Vagina (tissue), 2 donors: ENCODE measurements at places on chromosomes 4 and X.

DNA sequence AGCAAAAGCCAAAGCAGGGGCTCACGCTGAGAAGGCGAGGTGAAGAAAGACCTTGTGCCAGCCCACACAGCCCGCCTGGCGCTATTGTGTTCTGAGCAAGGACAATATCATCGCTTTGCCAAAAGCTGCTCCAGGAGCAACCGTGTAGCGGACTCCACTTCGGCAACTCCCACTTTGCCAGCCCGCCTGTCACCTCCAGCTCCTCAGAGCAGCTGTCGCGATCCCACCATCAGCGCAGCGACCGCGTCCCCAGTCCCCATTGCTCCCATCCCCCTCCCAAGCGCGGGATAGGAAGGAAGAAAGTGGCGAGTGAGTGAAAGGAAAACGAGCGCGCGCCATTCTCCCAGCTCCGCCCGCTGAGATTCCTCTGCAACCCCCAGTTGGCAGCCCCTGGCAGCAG, 759 bp downstream of the ZC4H2 start:
- DNase-seq, result no peak

GRCh38 chr4:186932196-186932595, 208.5 kb upstream of the FAT1 start:
- no peak for DNase-seq

DNA sequence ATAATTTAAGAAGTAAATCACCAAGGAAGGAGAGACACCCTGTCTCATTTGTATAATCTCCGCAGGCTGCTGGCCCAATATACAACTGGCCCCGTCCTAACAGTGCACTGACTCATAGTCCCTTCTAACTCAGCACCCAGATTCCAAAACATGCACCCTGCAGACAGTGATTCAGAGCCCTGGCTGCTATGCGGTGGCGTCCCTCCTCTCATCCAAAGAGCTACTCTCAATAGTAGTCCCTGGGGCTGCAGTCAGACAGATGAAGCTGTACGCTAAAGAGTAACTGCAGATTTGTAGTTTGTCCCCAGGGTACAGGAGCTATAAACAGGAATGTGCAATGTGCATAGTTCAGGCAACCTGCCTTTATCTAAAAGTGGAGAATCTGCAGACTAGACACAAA, 23.0 kb downstream of the GABRA3 start:
- DNase-seq, result no peak

DNA sequence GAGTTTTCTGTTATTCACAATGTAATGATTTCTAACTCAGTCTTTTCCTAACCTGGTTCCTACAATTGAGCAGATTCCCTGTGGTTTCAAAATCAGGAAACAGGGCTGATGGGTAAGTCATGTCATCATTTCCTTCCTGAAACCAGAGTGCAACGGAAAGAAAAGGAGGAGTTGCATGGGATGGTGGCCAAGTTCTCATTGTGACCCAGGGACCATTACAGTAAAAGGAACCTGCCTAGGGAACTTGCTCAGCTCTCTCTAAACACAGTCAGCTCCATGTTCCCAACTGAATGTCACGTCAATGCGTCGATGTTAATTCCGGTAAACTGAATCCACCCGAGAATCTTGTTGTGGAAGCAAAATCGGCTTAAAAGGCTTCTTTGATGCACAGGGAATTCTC, 51.2 kb downstream of the LGI2 start:
- DNase-seq, result peak; percentile 83

DNA sequence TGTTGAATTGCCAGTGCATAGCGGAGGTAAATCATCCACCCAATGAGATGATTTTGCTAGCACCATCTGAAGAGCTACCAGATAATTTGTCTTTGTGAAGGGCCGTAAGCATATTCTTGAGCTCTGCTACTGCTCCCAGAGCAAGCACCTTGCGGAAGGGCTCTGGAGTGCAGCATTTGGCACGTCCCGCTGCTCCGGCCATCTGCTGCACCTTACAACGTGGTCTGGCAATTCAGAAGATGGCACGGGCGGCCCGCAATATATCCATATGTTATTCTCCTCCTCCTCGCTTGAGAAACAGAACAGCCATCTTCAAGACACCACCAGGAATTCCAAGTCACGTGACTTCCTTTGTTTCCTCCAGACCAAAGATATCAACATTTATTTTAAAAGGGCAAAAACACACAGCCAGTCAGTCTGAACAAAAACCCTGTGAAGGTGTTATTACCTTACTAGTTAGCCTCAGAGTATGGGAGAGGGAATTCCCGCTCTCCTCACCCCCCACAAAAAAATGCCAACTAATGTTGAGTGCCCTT, 1095.7 kb upstream of the TENM3 start:
- no peak for DNase-seq

- no peak for DNase-seq
Observed at GRCh38 chrX:117871796-117872195, 244.8 kb downstream of the KLHL13 start.

GRCh38 chrX:144566592-144566991, 680.7 kb upstream of the SPANXN1 start:
- DNase-seq, result no peak

- no peak for DNase-seq
Observed at GRCh38 chr4:26858947-26859401, 1.7 kb upstream of the STIM2 start.

- no peak for DNase-seq
Observed at GRCh38 chr4:7987148-7987989, 47.7 kb upstream of the AFAP1 start.

DNA sequence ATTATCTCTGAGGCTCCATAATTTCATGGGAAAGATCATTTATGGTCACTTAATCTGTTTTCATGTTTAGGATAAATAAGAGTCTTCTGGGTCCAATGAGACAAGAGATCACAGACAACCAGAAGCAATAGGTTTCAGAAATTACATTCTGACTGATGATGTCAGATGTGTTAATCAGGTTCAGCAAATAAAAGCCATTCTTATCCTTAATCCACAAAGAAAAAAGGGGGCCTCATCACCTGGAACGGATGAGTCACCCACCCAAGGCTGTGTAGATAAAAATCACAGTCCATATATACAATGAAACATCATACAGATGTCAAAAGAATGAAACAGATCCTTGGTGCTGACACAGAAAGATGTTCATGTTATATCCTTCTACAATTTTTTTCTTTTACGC, 36.6 kb downstream of the SYTL4 start:
- DNase-seq, result no peak

- no peak for DNase-seq
Observed at GRCh38 chrX:69493193-69493592, 10.9 kb upstream of the NALF2 start.

GRCh38 chr4:142191901-142192300, 555.5 kb downstream of the IL15 start:
- no peak for DNase-seq

DNA sequence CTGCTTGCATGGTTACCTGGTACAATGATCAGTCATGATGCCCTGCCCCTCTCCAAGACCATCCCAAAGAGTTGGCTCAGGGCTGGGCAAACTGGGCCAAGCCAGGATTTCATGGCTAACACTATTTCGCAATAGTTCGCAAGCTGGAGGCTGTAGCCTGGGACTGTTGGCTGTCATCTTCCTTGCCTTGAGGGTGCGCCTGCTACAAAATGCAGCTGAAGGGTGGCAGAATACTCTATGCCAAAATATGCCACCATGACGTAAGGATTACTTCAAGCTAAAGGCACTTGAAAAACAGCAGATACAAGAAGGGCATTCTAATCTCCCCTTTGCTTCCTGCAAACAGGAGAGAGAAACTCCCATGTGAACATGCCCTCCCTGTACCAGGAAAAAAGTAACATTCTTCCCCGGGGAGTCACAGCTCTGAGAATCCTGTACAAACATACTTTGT, 21.0 kb downstream of the SAT1 start:
- DNase-seq, result no peak

DNA sequence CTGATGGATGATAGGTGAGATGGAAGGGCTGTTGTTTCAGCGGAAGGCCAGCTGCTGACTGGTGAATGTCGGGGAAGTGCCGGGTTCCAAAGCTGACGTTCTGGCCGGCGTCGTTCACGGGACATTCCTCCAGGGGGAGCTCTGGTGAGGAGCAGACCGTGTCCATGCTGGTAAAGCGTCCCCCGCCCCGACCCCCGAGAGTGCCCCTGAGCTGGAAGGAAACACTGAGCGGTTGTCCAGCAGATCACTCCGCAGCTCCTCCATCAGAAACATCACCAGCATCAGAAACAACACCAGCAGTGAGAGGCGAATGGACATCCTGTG, 18.6 kb upstream of the ADRA2C start:
- no peak for DNase-seq

DNA sequence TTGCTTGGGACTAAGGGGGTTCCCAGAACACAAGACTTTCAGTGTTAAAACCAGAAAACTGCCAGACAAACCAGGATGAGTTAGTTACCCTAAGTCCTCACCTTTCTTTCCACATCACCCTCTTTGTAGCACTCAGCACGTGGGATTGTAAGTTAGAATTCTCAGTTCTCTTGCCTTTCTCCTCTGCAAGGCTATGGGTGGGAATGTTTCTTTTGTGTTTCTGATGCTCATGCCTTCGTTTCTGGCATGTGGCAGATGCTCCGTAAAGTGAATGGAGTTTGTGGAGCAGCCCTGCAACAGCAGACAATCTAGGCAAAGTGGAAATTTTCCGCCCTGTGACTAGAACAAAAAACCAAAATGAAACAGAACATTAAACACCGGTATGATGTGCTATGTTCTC, 64.7 kb upstream of the SPP1 start:
- DNase-seq, result no peak

DNA sequence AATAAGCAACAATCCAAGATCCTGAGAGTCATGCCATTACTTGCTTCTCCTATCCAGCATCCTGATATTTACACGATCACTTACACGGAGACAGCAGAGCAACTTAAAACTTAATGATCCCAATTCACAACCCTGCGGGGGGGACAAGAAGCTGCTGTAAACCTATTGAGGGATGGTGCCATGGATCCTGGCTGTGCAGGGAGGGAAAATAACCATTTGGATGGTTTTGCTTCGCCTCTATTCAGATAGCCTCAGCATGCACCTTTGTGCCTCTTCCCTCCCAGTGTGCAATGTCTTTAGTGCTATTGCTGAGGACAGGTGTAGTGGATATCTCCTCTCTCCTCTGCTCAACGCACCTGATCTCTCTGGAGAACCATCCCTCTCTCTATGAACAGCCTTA, 89.7 kb upstream of the PPARGC1A start:
- no peak for DNase-seq

- no peak for DNase-seq
Observed at GRCh38 chr4:69750346-69750745, 10.1 kb downstream of the SULT1B1 start.

DNA sequence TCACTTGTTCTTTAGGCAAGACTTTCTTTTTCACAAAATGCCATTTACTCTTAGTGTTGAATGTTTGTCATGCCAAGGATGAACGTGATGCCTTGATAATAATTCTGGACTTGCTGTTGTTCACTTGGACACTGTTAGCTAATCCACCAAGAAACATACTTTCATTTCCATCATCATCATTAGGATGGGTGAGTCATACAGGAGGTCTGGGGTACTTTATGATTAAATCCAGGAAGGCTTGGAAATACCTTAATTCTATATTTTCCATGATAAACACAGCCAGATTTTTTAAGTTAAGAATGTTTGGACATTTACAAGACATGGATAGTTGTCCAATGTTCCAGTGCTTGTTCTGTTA, 260.7 kb upstream of the GIMD1 start:
- DNase-seq, result no peak

GRCh38 chrX:40625294-40625693, 2.1 kb downstream of the MPC1L start:
- DNase-seq, result no peak

DNA sequence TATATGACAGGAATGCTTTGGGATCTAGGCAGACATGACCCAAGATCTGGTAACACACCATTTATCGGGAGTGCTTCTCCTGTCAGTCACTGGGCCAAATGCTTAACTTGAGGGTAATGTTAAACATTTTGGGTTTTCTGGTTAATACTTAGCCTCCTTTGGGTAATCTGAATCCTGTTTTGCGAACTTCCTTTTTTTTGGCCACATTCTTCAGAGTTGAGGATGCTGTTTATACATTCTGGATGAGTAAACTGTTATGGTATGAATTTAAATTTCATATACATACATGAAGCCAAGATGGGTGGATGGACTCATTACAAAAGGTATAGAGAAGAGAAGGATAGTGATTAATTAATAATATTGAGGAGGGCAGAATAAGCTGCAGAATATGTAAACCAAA, 36.1 kb downstream of the MID1IP1 start:
- no peak for DNase-seq

- DNase-seq, result no peak
Observed at GRCh38 chr4:65865489-65865888, 195.2 kb upstream of the EPHA5 start.

DNA sequence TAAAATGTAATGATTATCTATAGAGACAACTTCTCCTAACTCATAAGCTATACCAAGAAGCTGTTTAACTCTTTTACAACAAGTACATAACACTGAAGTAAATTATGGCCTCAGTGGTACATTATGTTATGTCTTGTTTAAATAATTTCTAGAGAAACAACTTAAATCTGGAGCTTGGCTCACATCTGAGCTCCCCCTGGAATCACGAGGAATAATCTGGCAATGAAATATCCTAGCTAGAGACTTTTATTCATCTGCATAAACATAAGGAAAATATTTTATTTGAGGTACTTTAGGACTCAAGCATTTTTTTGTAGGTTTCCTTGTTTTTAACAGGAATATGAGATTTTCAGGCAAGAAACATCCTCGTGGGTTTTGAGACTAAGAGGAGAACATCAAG, 354.7 kb upstream of the SLC7A11 start:
- DNase-seq, result no peak

- DNase-seq, result no peak
Observed at GRCh38 chr4:83208371-83209365, 75.9 kb downstream of the COQ2 start.

DNA sequence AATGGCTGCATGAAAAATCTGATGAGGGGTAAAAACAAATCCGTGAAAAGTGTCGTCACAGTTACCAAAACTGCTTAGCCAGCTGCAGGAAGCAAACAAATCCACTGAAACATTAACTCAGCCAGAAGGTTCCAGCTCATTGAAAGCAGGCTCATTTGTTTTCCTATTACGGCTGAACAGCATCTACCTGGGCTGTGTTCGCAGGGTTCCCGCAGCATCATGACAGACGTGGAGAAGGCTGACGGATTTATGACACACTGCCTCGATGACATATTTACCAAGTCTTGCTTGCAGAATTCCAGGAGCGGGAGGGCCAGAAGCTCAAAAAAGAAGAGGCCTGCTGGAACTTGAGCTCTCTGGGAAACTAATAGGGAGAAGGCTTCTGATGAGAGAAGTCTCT, 781.1 kb downstream of the RAB28 start:
- DNase-seq, result no peak
